ENCODE measurements at places on chromosomes 1 and 21.

- no peak for DNase-seq
These were observed 31.0 kb downstream of the KANK4 start for GRCh38 chr1:62288224-62288623.

- no peak for DNase-seq
These were observed 27.5 kb upstream of the SLC44A3 start for GRCh38 chr1:94792473-94793295.

DNA sequence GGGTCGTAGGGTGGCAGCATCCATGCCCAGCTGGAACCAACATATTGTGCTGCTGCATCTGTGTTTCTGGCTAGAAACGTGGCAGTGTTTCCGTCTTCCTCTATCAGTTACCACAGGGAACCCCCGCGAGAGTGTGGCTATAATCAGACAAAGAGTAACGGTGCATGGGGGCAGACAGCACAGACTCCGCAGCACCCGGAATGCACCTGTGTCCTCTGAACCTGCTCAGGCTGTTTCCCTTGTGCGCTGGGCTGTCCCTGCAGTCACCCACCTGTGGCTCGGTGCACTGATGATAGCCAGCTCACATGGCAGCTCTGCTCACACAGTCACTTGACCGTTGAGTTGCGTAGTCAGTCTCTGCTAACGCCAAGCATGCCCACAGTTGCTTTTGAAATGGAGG lies 11.4 kb upstream of the PCBP3 start:
- no peak for DNase-seq

- no peak for DNase-seq
These were observed 260.3 kb downstream of the SIPA1L2 start for GRCh38 chr1:232369451-232370296.

- no peak for DNase-seq
These were observed 5.6 kb upstream of the AKR1A1 start for GRCh38 chr1:45545019-45545493.

DNA sequence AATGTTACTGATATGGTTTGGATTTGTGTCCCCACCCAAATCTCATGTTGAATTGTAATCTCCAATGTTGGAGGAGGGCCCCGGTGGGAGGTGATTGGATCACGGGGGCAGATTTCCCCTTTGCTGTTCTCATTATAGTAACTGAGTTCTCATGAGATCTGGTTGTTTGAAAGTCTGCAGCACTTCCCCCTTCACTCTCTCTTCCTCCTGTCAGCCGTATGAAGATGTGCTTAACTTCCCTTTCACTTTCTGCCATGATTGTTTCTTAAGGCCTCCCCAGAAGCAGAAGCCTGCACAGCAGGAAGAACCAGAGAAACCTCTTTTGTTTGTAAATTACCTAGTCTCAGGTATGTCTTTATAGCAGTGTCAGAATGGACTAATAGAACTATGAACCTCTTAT lies 28.4 kb downstream of the TRIM33 start:
- DNase-seq: no peak

GRCh38 chr1:42311138-42311537 lies 23.9 kb downstream of the FOXJ3 start:
- no peak for DNase-seq

DNA sequence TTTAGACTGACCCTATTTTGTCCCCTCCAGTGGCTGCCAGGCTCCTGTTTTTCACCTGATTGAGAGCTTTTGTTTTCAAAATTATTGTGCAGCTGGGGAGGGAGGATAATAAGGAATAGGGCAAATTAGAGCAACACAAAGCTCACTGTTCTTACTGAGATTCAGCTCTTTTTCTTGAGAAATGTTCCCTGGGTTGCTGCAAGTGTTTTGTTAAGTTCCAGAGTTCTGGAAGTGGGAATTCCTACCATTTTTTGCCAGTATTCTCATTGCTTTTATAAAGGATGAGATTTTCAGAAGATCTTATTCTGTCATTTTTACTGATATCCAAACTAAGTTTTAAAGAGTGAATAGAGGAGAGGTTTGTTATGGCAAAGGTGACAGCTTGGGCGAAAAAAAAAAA lies 417.7 kb downstream of the SIPA1L2 start:
- DNase-seq: no peak

DNA sequence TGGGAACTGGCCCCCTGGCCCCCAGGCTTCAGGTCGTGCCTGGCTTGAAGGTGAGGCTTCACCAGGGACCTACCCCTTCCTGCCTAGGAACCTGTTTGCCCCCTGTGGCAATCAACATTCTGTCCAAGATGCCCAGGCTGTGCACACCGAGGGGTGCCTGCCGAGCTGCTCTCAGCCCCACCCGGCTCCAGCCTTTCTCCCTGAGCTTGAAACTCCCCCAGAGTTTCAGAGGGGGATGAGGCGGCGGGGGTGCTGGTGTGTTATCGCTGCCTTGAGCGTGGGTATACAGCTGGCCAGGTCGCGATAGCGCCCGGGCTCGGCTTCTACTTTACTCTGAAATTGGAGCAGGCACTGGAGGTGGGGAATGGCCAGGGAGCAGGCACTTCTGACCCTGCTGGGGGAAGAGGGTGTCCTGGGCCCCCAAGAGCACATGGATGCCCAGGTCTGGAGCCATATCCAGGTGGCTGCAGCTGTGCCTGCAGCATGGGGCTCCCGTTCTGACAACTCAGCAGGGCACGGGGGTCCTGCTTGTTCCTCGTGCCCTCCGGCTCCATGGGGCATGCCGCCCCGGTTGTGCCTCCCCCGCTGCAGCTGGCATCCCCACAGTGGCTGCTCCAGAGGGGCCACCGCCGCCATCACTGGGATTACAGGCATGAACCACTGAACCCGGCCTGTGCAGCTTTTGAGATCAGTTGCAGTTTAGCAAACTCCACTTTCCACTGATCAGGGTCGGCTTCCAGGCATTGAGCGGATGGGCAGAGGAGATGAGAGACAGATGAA lies 29.8 kb downstream of the RYR2 start:
- no peak for DNase-seq

GRCh38 chr1:223678841-223679240 lies 13.3 kb upstream of the CAPN8 start:
- no peak for DNase-seq

- no peak for DNase-seq
These were observed 697 bp downstream of the PRDM16 start for GRCh38 chr1:3069491-3070308.

DNA sequence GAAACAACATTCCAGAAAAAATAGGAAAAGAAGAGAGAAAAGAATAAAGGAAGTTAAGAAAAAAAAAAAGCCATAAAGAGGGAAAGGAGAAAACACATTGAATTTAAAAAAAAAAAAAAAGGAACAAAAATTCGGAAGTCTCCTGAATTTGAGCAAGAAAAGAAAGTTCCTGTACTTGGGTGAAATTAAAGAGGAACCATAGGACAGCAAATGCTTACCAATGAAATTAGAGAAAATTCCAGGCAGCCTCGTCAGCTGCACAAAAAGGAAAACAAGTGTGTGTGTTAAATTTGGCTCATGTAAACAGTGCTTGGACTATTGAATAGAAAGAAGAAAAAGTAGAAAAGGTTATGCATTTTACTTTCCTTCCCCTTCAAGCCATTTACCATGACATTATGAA lies 4.9 kb downstream of the IL12RB2 start:
- no peak for DNase-seq

DNA sequence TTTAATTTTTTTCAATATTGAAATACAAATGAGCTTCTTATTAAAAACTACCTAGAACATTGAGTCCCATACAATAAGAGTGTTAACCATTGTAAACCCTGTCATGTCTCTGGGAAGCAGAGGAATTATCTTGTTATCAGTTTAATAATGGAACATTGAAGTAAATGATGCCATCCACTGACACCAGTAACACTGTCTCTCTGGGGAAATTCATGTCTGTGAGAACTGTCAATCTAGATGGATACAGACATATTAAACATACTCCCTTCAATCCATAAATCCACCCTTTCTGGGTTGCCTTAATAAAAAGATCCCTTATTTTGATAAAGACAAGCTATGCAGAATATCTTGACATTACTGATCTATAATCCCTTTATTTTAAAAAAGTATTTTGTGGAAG lies 503.2 kb downstream of the DPYD start:
- DNase-seq: no peak

- DNase-seq: no peak
These were observed 192.2 kb downstream of the TRABD2B start for GRCh38 chr1:47805018-47805417.

DNA sequence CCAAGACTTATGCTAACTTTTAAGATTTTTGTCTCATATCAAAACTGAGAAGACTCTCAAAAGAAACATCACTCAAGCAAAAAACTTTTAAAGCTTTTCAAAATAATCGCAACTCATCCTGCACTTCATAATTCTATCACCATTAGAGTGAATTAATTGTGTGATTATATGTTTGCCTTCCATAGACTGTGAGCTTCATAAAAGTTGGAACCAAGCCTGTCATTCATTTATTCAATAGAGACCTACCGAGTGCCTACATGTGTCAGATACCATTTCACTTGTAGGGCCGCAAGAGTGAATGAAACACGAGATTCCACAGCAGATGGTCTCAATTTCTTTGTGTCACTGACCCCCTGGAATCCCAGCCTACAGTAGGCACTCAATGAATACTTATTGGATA lies 106.4 kb downstream of the RHOU start:
- DNase-seq: no peak

- no peak for DNase-seq
These were observed 66.6 kb downstream of the S100B start for GRCh38 chr21:46538262-46538661.

- DNase-seq: no peak
These were observed 99.8 kb downstream of the ACBD6 start for GRCh38 chr1:180402551-180402950.

DNA sequence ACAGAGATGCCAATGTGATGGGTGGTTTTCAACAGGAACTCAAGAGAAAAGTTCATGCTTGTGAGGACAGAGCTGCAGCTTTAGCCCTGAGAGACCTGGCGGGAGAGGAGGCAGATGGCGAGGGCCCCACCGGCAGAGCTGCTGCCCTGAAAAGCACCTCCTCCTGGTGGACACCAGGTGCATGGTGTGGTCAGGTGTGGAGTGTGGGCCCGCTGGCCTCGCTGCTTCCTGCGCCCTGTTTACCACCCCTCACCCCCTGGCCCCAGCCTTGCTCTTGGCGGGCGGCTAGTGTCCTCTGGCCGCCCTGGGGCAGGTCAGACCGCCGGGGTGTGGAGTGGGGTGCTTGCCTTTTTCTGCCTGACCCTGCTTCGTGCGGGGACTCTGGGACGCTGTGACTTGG lies 42.8 kb downstream of the PRKCZ start:
- no peak for DNase-seq

- DNase-seq: no peak
These were observed 2.8 kb upstream of the NUP210L start for GRCh38 chr1:154157520-154158306.

- DNase-seq: no peak
These were observed 16.4 kb downstream of the TP73 start for GRCh38 chr1:3668585-3669300.

GRCh38 chr21:27802816-27803475 lies 836.1 kb upstream of the ADAMTS5 start:
- DNase-seq: peak; percentile 17

Measured in H1 (cell line).